ENCODE measurements at places on chromosomes 5 and 9.

DNA sequence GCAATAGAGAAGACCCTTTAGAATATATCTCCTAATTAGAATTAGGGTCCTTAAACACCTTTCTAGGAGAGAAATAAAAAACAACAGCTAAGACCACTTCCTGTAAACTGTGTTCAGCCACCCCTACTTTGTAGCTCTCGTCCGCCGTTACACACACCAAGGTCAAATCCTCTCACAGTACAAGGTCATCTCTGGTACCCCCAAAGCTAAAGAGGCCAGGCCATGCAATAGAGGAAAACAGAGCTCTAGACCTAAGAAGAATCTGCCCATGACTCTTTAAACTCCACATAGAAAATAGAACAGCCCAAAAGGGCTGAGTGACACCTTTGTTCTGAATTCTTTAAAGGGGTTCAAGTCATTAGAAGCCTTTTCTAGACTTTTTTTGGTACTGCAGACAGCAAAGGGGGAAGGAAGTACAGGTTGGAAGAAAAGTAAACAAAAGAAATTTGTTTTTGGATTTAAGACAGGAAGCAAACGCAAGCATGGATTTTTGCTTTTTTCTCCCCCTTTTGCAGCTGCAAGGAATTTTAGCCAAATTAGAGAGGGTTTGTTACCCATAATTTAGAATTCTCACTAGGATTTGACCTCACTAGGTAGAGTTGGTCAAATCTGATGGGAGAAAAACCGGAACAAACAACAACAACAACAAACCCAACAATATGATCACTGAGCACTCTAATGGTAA lies 13.4 kb upstream of the FANCC start:
- DNase-seq: no peak

DNA sequence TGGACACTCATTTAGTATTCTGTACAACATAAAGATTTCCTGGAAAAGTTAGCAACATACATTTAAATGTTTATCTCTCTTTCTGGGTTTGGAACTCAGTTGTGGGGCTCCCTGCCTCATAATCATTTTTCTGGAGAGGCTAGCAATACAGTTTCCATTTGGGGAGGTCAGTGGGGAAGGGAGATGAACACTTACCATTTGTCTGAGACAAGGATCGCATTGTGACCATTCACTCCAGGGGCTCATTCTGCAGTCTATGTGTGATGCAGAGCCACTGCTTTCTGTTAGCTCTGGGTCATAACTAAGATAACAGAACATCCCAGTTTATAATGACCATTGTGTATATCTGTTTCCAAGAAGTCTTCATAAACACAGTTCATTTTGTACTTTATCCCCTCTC lies 22.4 kb downstream of the C9 start:
- no peak for DNase-seq

DNA sequence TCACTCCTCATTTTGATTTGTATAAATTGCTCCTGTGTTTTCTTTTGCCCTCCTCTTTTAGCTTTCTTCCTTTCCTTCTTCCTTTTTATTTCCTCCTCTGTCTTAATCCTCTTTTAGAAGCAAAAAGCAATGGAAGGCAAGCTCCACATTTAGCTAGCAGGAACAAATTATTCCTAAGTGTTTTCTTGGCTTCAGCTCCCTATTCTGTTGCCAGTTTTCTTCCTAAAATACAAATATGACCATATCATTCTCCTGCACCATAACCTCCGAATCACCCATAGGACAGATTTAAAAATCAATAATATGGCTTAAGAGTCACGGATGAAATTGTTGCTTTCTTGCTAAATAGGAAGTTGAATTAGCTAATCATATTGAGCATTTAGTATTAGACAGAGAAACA lies 49.4 kb downstream of the GRIN3A start:
- DNase-seq: no peak

- no peak for DNase-seq
These were observed 103.0 kb downstream of the PCSK1 start for GRCh38 chr5:96329886-96330529.

DNA sequence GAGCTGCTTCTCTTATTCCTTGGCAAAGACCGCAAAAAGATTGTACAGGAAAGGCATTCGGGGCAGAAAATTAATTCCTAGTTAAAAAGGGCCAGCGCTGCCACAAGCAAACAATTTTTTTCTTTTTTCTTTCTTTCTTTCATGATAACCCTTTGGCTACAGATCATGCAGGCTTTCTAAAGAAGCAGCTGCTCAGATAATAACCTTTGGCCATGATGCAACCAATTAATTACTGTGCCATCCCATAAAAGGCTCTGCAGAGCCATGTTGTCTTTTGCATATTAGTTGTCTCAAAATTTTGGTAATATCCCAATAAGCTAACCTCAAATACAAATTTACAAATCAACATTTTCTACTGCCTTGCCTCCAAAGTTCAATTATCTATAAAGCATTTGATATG lies 758.4 kb upstream of the SEMA6A start:
- no peak for DNase-seq

- no peak for DNase-seq
These were observed 128.3 kb upstream of the HAPLN1 start for GRCh38 chr5:83848941-83849340.

DNA sequence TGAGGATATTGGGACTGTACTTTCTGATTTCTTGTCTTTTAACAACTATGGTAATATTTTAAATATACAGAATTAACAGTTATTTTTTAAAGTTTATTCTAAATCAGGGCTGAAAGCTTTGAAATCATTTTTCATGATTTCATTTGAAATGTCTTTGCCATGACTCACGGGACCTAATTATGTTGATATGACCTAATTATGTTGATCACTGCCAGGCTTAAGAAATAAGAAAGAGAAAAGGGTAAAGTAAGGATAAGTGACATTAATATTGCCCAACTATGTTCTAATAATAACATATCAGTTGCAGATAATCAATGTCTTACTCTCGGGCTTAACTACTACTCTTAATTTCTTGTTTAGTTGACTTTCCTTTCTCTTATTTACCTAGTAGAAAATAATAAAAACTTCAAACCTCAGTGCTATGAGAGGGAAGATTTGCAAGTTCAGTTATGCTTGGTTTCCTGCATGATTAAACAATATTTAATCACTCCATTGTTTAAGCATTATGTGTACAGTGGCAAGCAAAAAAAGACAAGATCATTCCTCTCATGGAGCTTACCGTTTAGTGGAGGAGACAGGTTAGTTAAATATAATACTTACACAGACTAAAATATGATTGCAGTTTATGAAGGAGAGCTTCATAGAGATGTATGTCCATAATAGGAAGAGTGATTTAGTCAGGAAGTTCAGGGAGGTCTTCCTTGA lies 67.0 kb upstream of the EIF4EBP3 start:
- DNase-seq: no peak

DNA sequence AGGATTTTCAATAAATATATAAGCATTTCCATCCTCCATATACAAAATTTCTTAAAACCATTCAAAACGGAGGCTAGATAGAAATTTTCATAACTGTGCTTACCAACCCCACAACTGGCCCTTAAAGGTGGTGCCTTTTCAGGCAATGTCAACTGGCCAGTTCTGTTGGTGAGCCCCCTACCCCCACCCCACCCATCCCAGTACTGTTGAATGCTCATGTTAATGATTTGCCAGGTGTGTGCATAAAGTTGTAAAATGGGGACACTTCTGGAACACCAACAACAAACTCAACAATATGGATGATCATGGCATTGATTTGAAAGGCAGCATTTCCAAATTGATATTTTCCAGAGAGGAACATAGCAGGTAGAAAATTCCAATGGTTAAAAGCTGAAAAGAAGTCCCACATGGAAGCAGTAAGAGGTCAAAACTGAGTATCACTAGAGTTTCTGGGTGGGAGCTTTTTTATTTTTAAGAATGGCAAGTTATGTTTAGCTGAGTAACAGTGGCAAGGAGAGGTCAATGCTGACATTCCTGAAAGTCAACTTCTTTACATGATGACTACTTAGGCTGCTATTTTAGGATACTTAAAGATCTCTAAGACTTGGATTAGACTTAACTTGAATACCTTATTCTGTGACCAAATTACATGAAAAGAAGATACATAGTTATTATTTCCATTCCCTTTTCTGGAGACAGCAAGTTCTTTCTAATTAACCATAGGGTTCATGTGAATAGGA lies 2.7 kb downstream of the LEAP2 start:
- no peak for DNase-seq

GRCh38 chr5:168974082-168974481 lies 326.9 kb downstream of the SLIT3 start:
- DNase-seq: no peak

DNA sequence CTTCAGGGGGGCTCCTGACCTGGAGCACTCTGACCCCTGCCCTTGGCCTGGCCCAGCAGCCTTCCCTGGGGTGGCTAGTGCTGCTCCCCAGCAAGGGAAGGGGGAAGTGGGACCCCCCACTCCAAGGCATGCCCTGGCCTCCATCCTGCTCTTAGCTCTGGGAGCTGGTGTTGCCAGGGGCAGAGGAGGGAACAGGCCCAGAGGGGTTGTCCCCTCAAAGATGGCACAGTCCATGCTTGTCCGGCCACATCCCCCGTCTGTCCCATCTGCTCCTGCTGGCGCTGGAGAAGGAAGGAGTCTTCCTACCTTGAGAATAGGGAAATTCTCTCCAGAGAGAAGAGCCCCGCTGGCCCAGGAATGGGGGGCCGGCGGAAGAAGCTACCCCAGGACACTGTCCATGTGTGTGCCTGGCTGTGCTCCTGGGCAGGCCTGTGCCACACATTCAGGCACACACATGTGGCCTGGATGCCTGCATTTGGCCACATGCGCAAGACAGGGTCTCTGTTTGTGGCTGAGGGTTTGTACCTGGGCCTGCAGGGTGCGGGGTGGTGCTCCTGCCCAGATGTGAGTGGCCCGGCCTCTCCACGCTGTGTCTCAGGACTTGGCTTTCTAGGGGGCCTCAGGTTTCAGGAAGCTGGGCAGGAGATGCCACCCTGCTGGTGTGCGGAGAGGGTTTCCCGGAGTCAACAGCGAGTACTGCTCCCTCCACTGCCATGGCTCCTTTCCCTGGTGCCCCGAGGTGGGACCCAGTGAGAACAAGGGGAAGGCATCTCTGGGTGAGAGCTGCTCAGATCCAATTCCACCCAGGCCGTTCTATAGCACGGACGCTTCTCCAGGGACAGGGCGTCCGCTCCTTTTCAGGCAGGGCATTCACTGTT lies 247.1 kb downstream of the PBX3 start:
- DNase-seq: no peak

- DNase-seq: no peak
These were observed 121.9 kb upstream of the GHR start for GRCh38 chr5:42301349-42301748.

DNA sequence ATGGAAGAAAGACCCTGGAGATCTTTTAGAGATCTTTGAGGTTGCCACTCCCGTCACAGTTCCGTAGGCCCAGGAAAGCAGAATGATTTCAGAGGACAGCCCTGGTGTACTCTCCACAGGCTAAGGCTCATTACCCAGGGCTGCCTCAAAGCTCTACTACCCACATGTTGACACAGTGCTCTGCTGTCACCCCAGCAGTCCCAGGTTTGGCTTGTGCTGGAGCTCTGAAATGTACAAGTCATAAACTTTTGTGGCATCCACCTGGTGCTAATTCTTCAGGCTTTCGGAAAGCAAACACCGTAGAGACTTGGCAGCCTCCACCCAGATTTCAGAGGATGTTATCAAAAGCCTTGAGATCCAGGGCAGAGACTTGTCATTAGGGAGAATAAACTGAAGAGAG lies 136.5 kb downstream of the MTRR start:
- DNase-seq: no peak

Data from Caco-2 (cell line).